ENCODE measurements at places on chromosomes 5 and 9.
A peak's percentile ranks its signal among the peaks of the same experiment; 100 is the strongest.

DNA sequence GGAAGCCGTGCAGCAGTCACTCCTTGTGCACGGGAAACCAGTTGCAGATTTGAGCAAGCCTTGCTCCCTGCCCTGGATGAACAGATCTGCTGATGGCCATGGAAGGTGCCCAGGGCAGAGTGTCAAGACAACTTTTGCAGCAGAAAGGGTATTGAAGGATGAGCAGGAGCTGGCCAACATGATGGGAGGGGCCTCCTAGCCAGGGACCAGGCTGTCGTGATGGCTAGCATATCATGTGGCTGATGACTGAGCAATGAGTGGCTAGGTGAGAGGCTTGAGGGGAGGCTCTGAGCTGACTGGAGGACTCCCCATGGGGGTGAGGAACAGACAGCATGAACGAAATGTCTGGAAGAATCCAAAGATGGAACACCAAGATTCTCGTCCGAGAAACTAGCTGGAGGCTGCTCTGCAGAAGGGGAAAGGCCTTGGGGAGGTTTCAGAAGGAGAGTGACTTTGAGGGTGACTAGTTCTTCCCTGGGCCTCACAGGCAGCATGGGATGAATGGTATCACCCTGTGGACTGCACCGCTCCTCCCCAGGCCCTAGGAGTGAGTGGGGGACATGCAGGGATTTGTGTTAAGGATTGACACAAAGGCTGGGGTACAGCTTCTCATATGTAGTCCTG, 18.5 kb downstream of the PPARGC1B start:
- no peaks in the 10 kb centered on the region for H3K4me1 ChIP-seq
- no peak for DNase-seq
- no peaks in the 10 kb centered on the region for H3K36me3 ChIP-seq
- no peaks in the 10 kb centered on the region for H3K27me3 ChIP-seq

GRCh38 chr5:173988554-173989431, at the start of gene C5orf47:
C5orf47 (plus strand) TSS chr5:173989170; CDS start chr5:173989264, 94 bp downstream.
- no peak for DNase-seq
- H3K27ac ChIP-seq, result no peak within 1 kb of the TSS
- H3K4me1 ChIP-seq, result no peaks in the 10 kb centered on the region
- H3K4me3 ChIP-seq, result no peak within 1 kb of the TSS
- no peaks in the 10 kb centered on the region for H3K27me3 ChIP-seq

GRCh38 chr5:94849821-94850736, 231.6 kb downstream of the SLF1 start:
- no peaks in the 10 kb centered on the region for H3K4me1 ChIP-seq
- DNase-seq, result peak; percentile 29
- no peaks in the 10 kb centered on the region for H3K27me3 ChIP-seq

DNA sequence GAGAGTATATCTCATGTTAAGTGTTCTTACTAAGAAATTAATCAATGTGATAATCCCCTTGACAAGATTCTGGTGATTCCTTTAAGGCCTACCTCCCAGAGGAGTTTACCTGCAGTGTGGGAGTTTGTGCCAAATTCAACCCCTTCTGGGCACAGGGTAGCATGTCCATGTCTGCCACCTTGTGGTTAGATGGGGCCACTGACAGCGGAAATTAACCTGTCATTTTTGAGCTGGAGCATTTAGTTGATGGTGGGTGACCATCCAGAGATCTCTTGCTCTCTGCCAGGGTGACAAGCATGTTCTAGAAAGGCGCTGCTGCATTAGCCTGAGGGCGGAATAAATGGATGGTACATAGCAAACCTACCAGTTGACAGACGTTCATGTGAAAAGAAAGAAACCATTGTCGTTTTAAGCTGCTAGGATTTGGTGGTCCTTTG, 132.2 kb downstream of the FBXO4 start:
- H3K27me3 ChIP-seq, result peaks cover 2% of the 10 kb centered on the region
- H3K4me3 ChIP-seq, result no peak overlapping the region
- H3K4me1 ChIP-seq, result no peaks in the 10 kb centered on the region
- no peak overlapping the region for H3K27ac ChIP-seq
- H3K36me3 ChIP-seq, result no peaks in the 10 kb centered on the region

- no peak overlapping the region for H3K27ac ChIP-seq
- H3K4me1 ChIP-seq, result peaks cover 9% of the 10 kb centered on the region
- H3K36me3 ChIP-seq, result no peaks in the 10 kb centered on the region
Measured at GRCh38 chr5:143033535-143034250, 263.5 kb downstream of the ARHGAP26 start.

DNA sequence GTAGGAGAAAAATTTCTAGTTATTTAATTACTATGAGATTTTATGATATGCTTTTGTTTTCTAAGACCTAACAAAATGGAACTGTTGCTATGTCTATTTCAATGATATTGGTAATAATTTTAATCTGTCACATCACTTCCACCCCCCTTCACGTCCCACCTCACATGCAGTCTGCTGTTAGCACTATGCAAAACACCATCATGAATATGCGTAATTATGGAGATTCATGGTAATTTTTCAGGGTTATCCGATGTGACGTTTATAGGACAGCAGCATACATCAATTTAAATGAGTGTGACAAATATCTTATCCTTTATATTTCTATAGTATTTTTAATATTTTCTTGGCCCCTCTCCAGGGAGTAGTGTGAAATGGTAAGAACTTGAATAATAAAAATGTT, 283.8 kb upstream of the TMEM161B start:
- DNase-seq, result no peak
- no peaks in the 10 kb centered on the region for H3K27me3 ChIP-seq
- no peaks in the 10 kb centered on the region for H3K36me3 ChIP-seq

DNA sequence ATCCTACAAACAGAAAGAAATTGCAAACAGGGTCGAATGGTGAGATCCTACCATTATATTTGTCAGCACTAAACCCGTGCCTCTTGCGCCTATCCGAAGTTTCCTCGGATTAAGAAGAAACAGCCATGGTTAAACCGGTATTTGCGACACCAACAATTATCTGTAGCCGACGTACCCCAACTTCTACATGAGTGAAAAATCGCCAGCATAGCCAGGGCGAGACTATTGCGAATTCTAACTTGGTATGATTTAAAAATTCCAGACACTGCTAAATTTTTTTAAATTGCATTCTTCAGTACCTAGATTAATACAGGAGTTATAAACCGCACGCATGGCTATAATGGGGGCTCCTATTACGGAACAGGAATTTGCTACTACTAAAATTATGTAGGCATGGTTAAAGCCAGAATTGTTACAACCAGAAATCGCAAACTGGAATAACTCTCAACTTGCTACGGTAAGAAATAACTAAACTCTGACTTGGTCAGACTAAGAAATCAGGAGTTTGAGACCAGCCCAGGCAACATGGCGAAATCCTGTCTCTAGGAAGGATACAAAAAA, 25.3 kb upstream of the ANXA2R start:
- no peaks in the 10 kb centered on the region for H3K27me3 ChIP-seq
- DNase-seq, result peak; percentile 35
- peak overlapping the region; percentile 84 for H3K4me3 ChIP-seq
- peaks cover 12% of the 10 kb centered on the region for H3K36me3 ChIP-seq

DNA sequence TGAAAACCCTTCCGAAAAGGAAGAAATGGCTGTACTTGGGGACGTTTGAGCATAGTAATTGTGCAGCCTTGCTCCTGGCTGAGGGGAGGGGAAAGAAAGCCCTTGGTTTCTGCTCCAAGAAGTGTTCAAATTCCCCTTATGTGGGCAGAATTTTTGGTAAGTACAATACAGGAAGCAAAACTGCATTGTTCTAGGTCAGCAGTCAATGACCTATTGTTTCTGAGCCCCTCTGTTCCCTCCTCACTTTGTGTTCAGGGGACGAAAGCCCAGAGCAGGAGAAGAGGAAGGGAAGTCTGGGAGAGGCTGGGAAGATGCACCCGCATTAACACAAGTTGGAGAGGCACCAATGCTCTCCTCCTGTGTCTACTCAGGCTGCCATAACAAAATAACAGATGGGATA, 11.9 kb downstream of the BASP1 start:
- no peak overlapping the region for H3K27ac ChIP-seq
- H3K4me3 ChIP-seq, result no peak overlapping the region
- no peak for DNase-seq
- H3K4me1 ChIP-seq, result no peaks in the 10 kb centered on the region
- H3K27me3 ChIP-seq, result no peaks in the 10 kb centered on the region

- H3K4me3 ChIP-seq, result no peak overlapping the region
- H3K36me3 ChIP-seq, result no peaks in the 10 kb centered on the region
- no peak for DNase-seq
- H3K27me3 ChIP-seq, result no peaks in the 10 kb centered on the region
Measured at GRCh38 chr9:106880863-106881262, 17.9 kb downstream of the ZNF462 start.

GRCh38 chr5:32541241-32541640, 44.1 kb upstream of the SUB1 start:
- H3K27ac ChIP-seq, result no peak overlapping the region
- no peak overlapping the region for H3K4me3 ChIP-seq
- H3K4me1 ChIP-seq, result no peaks in the 10 kb centered on the region
- H3K27me3 ChIP-seq, result no peaks in the 10 kb centered on the region

GRCh38 chr5:91830361-91830953, 447.3 kb upstream of the ARRDC3 start:
- DNase-seq, result no peak
- no peak overlapping the region for H3K4me3 ChIP-seq
- H3K4me1 ChIP-seq, result no peaks in the 10 kb centered on the region
- no peak overlapping the region for H3K27ac ChIP-seq
- H3K36me3 ChIP-seq, result no peaks in the 10 kb centered on the region
- no peaks in the 10 kb centered on the region for H3K27me3 ChIP-seq

DNA sequence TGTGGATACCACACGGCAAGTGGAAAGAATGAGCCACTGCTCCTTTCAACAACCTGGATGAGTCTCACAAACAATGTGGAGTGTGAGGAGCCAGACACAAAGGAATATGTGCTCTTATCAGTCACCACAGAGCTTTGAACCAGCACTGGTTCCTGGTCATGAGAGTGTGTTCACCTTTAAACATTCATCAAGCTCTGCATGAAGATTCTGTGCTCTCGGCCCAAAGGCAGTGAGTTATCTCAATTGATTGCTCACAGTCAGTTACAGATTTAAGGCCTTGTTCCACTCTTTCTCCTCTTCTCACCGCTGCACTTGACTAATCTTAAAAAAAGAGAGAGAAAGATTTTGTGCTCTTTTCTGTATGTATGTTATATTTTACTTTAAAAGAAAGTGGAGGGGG, 19.4 kb downstream of the LRSAM1 start:
- peaks cover 8% of the 10 kb centered on the region for H3K36me3 ChIP-seq
- no peaks in the 10 kb centered on the region for H3K4me1 ChIP-seq
- H3K4me3 ChIP-seq, result no peak overlapping the region
- H3K27me3 ChIP-seq, result no peaks in the 10 kb centered on the region
- no peak overlapping the region for H3K27ac ChIP-seq
- DNase-seq, result no peak

GRCh38 chr5:111555760-111556159, 43.4 kb upstream of the STARD4 start:
- H3K36me3 ChIP-seq, result no peaks in the 10 kb centered on the region
- H3K4me3 ChIP-seq, result no peak overlapping the region
- H3K4me1 ChIP-seq, result peaks cover 13% of the 10 kb centered on the region
- H3K27me3 ChIP-seq, result no peaks in the 10 kb centered on the region

- DNase-seq, result no peak
- no peaks in the 10 kb centered on the region for H3K4me1 ChIP-seq
Measured at GRCh38 chr9:7671847-7672246, 127.7 kb downstream of the DMAC1 start.

DNA sequence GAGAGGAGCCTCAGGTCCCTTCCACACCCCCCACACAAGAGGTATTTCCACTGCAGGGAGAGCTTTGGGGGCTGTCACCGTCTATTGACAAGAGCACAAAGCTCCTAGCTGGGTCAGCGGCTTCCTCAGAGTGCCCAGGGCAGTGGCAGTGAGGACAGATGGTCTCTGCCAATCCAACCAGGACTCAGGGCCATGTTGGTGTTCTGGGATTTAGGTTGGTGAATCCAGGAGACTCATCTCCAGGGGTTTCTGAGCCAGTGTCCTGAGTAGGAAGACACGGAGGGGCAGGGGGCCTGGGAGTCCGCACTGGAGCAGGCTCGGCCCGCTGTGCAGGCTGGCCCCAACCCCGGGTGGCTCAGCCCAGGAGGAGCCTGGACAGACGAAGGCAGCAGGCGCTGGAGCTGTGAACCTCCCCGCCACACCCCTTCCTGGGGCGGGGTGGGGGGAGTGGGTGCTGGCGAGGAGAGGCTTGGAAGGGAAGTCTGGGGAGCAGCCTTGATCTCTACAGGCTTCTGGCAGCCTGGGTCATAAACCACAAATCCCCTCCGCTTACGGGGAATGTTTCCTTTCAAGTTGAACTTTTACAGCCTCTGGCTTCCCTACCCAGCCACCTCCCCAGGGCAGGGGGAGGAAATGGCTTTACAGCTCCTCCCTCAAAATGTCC, 19.6 kb downstream of the CRB2 start:
- peaks cover 13% of the 10 kb centered on the region for H3K4me1 ChIP-seq
- H3K27ac ChIP-seq, result no peak overlapping the region
- peak; percentile 52 for DNase-seq
- no peaks in the 10 kb centered on the region for H3K27me3 ChIP-seq
- H3K36me3 ChIP-seq, result no peaks in the 10 kb centered on the region

- H3K27ac ChIP-seq, result no peak overlapping the region
- peaks cover 24% of the 10 kb centered on the region for H3K4me1 ChIP-seq
- no peaks in the 10 kb centered on the region for H3K36me3 ChIP-seq
- H3K27me3 ChIP-seq, result no peaks in the 10 kb centered on the region
- H3K4me3 ChIP-seq, result no peak overlapping the region
Measured at GRCh38 chr9:124618476-124618875, 111.3 kb upstream of the NR5A1 start.

DNA sequence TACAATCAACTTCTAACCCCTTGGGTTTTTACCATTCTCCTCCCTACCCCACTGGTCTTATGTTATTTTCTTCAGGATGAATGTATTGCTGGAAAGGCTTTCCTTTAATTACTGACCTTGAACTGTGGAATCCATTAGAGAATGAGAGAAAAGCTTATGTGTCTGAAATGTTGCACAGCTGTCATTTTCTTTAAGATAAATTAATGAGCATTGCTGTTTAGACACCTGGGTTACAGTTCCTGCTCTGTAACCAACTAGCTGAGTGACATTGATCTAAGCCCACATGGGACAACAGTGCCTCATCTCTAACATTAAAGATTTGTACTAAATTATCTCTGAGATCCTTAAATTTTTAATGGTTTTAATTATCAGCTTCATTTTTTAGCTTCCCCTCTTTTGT, 507.0 kb downstream of the TAF11L14 start:
- no peak for DNase-seq
- no peaks in the 10 kb centered on the region for H3K4me1 ChIP-seq
- no peaks in the 10 kb centered on the region for H3K36me3 ChIP-seq
- no peak overlapping the region for H3K27ac ChIP-seq

GRCh38 chr5:34047774-34048572, 5.0 kb upstream of the C1QTNF3 start:
- H3K4me1 ChIP-seq, result no peaks in the 10 kb centered on the region
- 0 out of 2 replicates have a peak, but pooled peaks cover 4% of the 10 kb centered on the region for H3K36me3 ChIP-seq
- no peak for DNase-seq
- H3K27me3 ChIP-seq, result no peaks in the 10 kb centered on the region
- H3K4me3 ChIP-seq, result no peak overlapping the region

DNA sequence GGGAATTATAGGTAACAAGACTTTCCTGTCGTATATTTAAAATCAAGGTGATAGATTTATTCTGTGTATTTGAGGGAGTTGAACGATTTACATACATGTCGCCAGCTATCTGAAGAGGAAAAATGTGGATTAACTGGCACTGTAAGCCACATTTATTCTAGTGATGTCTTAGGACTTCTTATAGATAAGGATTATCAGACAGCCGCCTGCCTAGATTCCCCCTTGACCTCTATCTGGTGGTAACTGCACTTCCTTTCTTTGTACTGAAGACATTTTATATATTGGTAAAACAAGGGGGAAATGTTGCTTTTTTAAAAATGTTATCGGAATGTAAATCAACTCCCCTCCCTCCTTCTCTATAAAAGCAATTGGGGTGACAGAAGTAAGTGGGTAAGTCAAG, 39.3 kb upstream of the F2RL2 start:
- no peak overlapping the region for H3K27ac ChIP-seq
- no peaks in the 10 kb centered on the region for H3K36me3 ChIP-seq
- no peaks in the 10 kb centered on the region for H3K4me1 ChIP-seq
- no peaks in the 10 kb centered on the region for H3K27me3 ChIP-seq
